ENCODE measurements at places on chromosomes 12 and 14.

- ATAC-seq = no peak
Measured at GRCh38 chr12:19692566-19692965, 253.3 kb downstream of the AEBP2 start.

- ATAC-seq = peak; percentile 91
Measured at GRCh38 chr12:95848575-95849388, 10.0 kb upstream of the SNRPF start.

DNA sequence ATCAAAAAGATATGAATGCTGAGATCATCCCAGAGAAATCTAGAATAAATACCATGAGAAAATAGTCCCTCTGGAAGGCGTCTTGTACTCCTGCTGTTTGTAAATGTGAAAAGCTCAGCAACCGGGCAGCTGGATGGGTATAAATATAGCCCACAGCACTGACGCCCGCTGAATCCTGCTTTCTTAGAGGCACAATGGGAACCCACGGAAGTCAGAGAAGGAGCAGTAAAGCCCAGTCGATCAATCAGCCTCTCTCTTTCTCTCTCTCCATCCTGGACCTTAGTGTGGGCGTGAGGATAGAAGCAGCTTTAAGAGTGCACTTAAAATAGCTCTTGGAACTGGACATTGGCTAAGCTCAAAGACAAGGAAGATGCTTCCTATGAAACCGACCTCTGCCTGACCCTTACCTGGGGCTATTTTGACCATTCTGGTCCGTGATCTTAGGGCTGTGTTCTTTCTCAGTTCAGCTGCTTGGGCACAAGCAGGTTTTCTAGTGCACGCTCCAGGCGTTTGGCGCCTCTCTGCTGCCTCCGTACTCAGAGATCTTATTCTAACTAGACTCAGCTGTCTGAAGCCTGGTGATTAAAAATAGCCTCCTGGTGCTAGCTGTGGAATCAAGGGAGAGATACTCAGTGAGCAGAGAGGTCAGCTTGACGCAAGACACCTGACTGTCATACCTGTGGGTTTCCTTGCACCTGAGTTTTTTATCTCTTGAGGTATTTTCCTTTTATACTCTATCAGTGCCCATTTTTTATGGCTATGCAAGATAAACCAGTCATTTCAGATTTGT, 144.6 kb downstream of the ETV6 start:
- no peak for ATAC-seq

GRCh38 chr14:100891051-100891450, 12.5 kb downstream of the RTL1 start:
- no peak for ATAC-seq

GRCh38 chr12:104959335-104959841, 1.3 kb upstream of the SLC41A2 start:
- ATAC-seq = peak; percentile 44

DNA sequence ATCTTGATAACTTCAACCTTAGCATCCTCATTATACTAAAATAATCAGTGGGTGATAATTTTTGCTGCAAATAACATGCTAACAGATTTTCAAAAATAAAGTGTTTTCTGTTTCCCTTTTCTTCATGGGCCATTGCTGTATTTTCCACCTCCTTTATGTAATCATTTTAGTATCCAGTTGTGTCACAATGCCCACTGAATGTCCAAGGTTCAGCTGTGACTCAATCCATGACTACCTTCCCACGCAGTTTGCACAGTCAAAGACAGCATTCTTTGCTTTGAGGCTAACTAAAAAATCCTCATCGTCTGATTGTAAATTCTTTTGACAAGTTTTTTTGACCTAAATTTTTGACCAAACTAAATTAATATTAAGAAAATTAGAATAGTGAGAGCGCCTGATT, 474.1 kb downstream of the FLRT2 start:
- ATAC-seq = no peak

- peak; percentile 83 for ATAC-seq
Measured at GRCh38 chr12:67940780-67941243, 48.4 kb upstream of the IFNG-AS1 start.

DNA sequence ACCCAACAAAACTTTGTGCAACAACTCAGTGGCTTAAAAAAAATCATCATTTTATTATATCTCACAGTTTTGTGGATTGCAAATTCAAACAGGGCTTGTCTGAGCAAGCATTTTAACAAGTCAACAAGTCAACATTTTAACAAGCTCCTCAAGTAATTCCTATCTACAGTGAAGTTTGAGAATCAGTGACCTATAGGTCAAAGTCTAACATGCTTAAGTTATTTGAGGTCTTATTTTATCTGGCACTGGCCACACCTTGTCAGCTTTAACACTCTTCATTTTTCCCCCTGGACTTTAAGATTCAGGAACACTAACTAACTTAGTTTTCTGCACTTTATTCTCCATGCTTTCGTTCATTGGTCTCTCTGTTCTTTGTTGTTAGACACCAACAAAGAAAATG, 71.2 kb upstream of the PELI2 start:
- no peak for ATAC-seq

- ATAC-seq = no peak
Measured at GRCh38 chr12:46571608-46572007, 199.0 kb upstream of the SLC38A2 start.

- ATAC-seq = peak; percentile 88
Measured at GRCh38 chr12:5796171-5796958, 148.7 kb downstream of the ANO2 start.

DNA sequence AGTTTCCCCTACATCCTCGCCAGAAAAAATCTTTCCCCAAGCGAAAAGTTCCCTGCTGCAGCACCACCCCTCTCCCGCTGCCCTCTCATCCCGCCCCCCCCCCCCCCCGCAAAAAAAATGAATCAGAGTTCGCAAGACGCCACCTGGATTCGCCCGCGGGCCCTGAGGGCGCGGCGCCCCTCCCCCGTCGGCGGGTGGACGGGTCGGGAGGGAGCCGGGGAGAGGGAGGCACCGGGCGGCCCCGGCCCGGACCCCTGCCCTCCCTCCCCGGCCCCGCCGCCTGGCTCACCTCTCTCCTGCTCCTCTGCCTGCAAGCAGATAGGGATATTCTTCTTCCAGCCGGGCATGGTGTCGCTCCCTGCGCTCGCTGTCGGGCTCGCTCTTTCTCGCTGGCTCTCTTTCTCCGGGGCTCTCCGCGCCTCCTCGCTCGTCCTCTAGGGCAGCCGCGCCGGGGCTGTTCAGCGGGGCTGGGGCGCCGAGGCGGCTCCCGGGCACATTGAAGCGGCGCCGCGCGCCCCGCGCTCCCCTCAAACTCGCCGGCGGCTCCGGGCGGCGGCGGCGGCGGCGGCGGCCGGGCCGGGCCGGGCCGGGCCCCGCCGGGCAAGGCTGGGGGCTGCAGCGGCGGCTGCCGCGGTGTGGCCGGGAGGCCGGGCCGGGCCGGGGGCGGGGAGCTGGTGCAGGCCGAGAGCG, 200.3 kb upstream of the CAND1 start:
- ATAC-seq = peak; percentile 88

GRCh38 chr12:116520801-116521471, 38.2 kb upstream of the MAP1LC3B2 start:
- peak; percentile 21 for ATAC-seq

DNA sequence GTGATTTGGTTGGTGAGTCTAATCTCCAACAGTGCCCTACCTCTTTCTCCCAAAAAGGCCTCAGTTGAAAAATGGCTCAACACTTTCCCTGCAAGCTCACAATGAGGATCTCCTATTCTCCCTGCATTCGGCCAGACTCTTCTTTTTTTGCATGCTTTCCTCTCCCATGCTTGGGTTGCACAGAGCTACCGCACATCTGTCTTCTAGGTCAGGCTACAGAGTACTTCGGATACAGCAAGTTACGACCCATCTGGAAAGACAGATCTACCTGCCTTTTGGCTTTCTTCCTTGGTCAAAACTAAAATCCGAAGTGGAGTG, 305 bp upstream of the SLC16A7 start:
- peak; percentile 49 for ATAC-seq

GRCh38 chr14:65791191-65791981, 378.9 kb downstream of the FUT8 start:
- peak; percentile 50 for ATAC-seq

GRCh38 chr12:32027684-32028365, 68.6 kb downstream of the RESF1 start:
- ATAC-seq = no peak
